ENCODE measurements at places on chromosomes 3 and 15. TPM values are rescaled to one million over a fixed set of nuclear protein-coding genes. Genes with fewer than 3 reads are reported as not detected.

The C3orf22 gene
- not detected for total RNA-seq

The FBLN2 gene
- total RNA-seq: not detected

The CHRM5 gene
- total RNA-seq: not detected

The CKMT1B gene
- total RNA-seq: 0.34 TPM

The SCG5 gene
- 2.0 TPM for total RNA-seq

The SLC15A2 gene
- 5.0 TPM for total RNA-seq

The FAN1 gene
- total RNA-seq: 24.3 TPM

The GALNT15 gene
- 0.35 TPM for total RNA-seq

The TRAK1 gene
- total RNA-seq: 19.1 TPM

The BAHD1 gene
- 15.1 TPM for total RNA-seq

The TYRO3 gene
- total RNA-seq: 1.7 TPM

The USP50 gene
- not detected for total RNA-seq

The TICRR gene
- total RNA-seq: 22.8 TPM

The SERINC4 gene
- total RNA-seq: 0.31 TPM

The TPRG1 gene
- total RNA-seq: 1.0 TPM

The CIP2A gene
- 48.3 TPM for total RNA-seq

The DPPA2 gene
- not detected for total RNA-seq

The LSAMP gene
- total RNA-seq: not detected

The HACD3 gene
- total RNA-seq: 23.3 TPM

The CYP1A2 gene
- total RNA-seq: not detected

The SLC9C1 gene
- total RNA-seq: not detected

The XYLB gene
- total RNA-seq: 2.3 TPM

The ATP10A gene
- 16.6 TPM for total RNA-seq

The SHF gene
- 8.6 TPM for total RNA-seq

The ACP3 gene
- not detected for total RNA-seq

The PLA2G4E gene
- not detected for total RNA-seq

The GCNT3 gene
- not detected for total RNA-seq

The GOLGA8S gene
- total RNA-seq: 0.25 TPM

The WNT5A gene
- total RNA-seq: not detected

The TGM5 gene
- not detected for total RNA-seq

Data from activated naive CD4-positive, alpha-beta T cell treated with anti-CD3 and anti-CD28 coated beads, Interleukin-2, amount 50 U/mL, for 72 hours (primary cell).